ENCODE measurements at places on chromosomes 1 and 21. TPM values are rescaled to one million over a fixed set of nuclear protein-coding genes. Genes with fewer than 3 reads are reported as not detected.

DNA sequence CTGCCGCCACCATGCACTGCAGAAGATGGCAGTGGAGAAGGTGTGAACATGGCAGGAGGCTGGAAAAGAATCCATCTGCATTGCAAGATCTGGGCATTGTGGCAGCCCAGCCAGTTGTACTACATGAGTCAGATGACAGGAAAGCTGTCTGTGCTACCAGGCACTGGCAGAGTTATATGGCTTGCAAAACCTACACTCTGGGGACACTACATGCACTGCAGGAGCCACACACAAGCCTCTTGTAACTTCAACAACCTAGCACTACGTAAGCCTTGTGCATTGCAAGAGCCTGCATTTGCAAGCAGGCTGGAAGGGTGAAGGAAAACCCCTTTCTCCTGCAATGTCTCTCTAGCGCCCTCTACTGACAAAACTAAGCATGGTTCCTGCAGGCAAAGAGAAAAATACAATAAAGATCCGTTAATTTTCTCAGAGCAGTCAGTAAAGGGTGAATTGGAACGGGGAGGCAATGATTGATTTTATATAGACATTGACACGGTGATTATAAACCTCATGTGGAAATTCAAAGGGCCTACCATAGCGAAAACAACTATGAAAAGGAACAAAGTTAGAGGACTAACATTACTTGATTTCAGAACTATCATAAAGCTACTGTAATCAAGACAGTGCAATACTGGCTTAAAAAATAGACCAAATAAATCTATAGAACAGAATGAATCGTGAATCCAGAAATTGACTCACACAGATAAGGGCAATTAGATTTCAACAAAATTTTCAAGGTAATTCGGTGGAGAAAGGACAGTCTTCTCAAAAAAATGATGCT, 26.2 kb upstream of the DYNLT5 start:
- DNase-seq, result peak; percentile 72

DNA sequence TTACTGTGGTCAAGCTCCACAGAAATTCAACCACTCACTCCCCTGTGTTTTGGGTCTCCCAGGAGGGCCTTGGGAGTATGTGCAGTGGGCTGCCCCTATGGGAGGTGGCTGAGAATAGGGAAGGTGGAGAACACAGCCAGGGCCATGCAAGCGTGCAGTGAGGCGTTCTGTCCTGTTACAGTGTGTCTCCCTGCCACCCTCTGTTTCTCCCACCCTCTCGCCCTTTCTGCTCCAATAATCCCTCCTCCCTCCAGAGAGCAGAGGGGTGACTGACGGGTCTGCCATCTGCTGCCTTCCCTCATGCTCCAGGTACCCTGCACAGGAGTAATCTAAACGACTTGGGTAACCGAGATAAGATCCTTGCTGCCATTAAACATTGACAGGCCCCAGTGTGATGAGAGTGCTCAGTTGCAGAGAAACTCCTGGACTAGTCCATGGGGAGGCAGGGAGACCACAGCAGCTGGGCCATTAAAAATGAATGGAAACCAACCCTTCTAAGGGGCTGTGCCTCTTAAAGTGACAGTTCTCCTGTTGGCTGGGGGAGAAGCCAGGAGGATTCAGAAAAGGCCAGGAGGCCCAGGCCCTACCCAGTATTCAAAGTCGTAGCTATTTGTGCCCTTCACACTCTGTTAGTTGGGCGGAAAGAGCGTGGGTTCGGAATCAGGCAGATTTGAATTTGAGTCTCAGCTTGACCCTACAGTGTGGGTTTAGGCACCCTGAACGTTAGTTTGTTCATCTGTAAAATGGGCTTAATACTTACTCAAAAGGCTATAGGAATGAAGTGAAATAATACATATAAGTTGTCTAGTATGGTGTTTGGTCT, 22.4 kb upstream of the BTG2 start:
- DNase-seq, result no peak

The NUAK2 gene
- 0.92 TPM for total RNA-seq

The NPPA gene
- not detected for total RNA-seq

The FAM177B gene
- not detected for total RNA-seq

The LRRC38 gene
- total RNA-seq, result not detected

The DISC1 gene
- 3.8 TPM for total RNA-seq

- DNase-seq, result no peak
These were observed 856 bp downstream of the AVPR1B start for GRCh38 chr1:206116191-206116872.

The SYNJ1 gene
- total RNA-seq, result 5.5 TPM

- no peak for DNase-seq
These were observed 69.8 kb downstream of the SPSB1 start for GRCh38 chr1:9362488-9362887.

DNA sequence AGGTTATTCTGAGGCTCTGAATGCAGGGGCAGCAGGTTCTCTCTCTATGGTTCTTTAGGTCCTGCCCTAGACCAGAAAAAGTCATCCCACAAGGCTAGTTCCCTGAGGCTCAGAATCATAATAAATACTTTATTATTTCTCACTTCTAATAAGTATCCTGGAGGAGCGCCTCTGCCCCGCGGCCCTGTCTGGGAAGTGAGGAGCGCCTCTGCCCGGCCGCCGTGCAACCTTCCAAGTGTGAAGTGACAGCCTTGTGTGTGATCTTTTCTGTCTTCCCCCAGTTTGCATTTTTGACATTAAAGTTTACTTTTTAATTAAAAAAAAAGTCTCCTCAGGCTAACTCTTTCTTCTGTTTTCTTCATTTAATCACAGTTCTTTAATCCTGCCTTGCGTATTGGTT, 11.5 kb downstream of the AIM2 start:
- no peak for DNase-seq

DNA sequence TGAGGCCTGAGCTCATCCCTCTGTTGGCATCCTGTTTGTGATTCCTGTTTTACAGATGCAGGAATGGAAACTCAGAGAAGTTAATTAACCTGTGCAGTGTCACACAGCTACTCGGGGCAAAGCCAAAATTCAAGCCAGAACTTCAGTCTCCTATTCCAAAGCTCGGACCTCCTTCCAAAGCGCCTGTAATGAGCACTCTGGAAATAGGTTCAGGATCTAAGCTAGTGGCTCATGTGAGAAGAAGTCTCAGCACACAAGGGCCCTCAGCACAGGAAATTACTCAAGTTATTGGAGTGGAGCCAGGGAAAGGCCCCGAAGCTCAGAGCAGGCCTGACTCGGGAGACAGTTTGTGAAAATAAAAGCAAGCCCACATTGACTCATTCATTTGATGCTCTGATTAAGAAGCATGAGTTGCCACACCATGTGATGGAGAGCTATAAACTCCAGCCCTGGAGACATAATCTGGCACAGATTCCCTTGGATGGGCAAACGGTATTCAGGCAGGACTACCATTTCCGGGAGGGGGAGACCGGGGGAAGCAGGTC, 50.6 kb upstream of the LYST start:
- DNase-seq, result peak; percentile 99
